Ammon's horn (tissue), 1 donor: ENCODE measurements at places on chromosomes 7 and 10.

DNA sequence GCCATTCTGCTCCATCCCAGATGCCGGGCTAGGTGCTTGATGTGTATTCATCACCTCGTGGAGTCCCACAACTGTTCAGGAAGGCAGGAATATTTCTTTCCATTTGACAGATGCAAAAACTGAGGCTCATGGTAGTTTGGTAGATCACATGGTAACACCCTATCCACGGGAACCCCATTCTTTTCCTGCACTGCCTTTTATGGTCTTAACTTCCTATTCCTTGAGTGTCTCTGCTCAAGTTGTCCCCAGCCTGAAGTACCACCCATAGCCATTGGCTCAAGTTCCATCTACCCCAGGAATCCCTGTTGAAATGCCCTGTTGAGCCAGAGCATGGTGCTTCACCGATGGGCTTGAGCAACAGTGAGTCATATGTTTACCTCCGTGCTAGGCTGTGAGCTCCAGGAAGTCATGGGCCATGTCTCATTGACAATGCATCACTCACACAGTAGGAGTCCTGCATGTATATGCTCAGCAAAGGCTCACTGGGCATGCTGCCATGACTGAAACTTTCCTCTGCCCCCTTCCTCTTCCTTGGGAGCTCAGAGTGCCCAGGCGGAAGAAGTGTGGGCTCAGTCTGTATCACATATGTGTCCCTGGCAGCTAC is 71.7 kb upstream of the ADAM12 start:
- DNase-seq, result no peak

DNA sequence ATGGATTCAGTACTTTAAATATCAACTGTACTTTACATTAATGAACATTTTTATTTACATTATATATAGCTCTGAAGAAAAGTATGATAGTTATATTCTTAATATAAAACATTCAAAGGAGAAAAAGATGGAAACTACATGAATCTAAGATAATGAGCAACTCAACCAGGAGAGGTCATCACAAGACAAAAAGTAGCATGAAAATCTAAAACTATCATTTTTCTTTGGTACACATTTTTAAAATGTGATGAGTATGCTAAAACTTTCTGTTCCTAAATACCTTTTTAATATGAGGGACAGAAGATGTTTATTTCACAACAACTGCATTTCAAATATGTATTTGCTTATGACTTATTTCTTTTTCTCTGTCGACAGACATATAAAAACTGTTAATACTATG is 2.4 kb downstream of the CNTNAP2 start:
- no peak for DNase-seq

DNA sequence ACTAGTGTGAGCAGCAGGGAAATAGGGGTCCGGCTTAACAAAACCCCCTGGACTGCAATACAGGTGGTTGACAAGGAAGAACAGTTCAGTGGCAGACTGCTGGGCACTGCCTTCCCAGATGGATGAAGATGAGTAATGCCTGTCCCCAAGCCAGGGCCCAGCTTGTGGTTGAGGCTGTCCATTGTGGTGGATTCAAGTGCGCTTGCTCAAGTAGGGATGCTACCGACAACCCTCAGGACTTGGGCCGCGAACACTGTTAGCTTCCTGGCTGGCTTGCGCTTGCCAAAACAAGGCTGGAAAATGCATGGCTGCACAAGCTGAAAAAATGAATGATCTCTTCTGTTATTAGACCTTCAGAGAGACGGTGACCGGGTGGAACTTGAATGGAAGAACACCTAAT is 116.1 kb upstream of the ACBD5 start:
- no peak for DNase-seq

- no peak for DNase-seq
Measured at GRCh38 chr7:18654709-18655108, 159.2 kb downstream of the HDAC9 start.

DNA sequence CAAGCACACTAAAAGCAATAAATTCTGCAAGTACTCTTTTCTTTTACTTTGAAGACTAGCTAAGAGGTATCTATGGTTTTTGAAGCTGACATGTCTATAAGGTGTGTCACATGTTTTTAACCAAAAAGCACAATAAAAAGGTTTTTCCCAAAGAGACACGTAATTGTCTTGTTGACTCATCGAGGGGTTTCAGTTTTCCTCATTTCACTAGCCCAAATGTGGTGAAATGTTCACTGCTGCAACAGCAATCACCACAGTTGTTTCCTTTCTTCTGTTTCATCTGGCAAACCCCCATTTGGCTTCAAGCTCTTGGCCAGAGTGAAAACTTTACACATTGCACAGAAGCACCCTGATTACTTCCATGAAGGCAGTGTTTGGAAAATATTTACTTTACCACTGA is 3.8 kb upstream of the HOXA4 start:
- DNase-seq, result no peak

- no peak for DNase-seq
Measured at GRCh38 chr7:124062171-124062570, 29.3 kb upstream of the TMEM229A start.

- DNase-seq, result no peak
Measured at GRCh38 chr10:86944031-86944419, 13.4 kb downstream of the MMRN2 start.

GRCh38 chr10:89421018-89421476 is 6.7 kb downstream of the IFIT5 start:
- no peak for DNase-seq

- no peak for DNase-seq
Measured at GRCh38 chr10:50315424-50315823, 64.1 kb upstream of the ASAH2 start.

DNA sequence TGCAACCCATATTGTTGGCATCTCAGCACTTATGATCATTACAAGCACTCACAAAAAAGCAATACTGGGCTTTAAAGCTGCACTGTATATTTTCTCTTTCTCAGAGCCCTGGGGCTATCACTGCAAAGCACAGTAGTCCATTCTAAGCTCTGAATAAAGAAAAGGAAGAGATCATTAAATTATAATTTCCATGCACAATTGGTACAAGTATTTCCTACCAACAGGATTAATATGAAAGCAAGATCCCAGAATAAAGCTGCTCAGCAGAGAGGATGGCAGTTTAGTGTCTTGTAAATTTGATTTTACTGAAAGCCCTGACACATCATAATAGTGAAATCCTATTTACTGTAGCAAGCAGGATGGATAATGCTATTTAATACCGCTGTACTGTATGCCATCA is 205.3 kb downstream of the CHCHD3 start:
- DNase-seq, result no peak

DNA sequence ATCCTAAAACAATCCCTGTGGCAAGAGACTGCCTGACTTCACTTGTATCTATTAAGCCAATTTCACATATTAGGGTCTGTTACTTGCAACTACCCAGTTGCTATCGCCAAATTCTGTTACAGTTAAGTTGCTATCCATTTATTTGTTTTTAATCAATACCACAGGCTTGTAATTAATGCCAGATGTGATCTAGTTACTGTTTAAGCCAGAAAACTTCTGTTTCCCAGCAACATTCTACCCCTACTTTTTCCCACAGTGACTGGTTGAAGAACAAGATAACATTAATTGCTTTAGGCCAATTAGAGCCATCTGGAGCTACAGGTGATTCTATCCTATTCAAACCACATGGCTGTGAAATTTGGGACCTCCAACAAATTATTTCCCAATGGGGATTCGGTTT is 131.3 kb downstream of the ALOX5 start:
- DNase-seq, result no peak

DNA sequence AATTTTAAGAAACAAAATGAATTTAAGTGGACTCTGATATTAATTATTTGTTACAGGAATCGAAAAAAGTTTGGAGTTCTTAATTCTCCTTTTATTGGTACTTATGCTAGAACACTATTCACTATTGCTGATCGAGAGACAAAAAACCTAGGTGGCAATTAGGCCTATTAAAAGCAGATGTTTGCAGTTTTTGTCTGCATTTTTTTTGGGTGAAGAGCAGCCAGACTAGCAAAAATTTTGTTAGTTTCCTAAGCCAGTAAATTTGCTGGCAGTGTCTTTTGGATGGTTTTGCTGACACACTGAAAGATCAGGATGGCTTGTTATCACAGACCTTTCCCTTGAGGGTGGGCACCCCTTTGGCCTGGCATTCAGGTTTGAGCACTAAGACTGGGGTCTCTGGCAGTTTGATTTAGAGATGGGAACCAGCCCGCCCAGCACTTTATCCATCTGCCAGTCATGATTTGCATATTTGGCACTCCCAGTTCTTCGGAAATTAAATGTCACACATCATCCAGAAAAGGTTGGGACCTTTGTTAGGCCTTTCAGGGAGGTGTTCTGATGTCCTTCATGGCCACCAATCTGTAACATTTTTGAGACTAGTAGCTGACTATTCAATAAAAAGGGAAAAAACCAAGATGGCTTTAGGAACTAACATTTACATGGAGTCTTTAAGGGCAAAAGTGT is 57.3 kb downstream of the INPP5F start:
- DNase-seq, result no peak

- peak; percentile 53 for DNase-seq
Measured at GRCh38 chr10:14560274-14560673, 214.4 kb downstream of the FAM107B start.

- DNase-seq, result no peak
Measured at GRCh38 chr7:36795451-36796021, 71.2 kb upstream of the AOAH start.

DNA sequence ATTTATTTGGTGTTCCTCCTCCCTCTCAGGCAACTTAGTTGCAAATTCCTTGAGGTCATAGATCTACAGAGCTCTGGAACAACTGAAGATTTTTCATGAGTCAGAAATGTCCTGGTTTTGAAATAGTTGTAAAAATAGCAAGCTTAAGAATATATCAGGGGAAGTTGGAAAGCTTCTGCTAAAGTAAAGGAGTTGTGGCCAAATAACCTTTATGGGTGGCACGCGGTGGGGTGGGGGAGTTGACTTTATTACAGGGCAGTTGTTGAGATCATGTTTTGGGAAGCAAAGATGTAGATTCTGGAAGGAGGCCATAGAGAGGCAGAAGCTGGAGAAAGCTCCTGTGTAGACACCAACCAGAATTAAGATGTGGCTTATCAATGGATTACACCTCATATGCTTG is 326.0 kb upstream of the MTPN start:
- DNase-seq, result no peak

- no peak for DNase-seq
Measured at GRCh38 chr7:69919426-69920111, 321.3 kb downstream of the AUTS2 start.

DNA sequence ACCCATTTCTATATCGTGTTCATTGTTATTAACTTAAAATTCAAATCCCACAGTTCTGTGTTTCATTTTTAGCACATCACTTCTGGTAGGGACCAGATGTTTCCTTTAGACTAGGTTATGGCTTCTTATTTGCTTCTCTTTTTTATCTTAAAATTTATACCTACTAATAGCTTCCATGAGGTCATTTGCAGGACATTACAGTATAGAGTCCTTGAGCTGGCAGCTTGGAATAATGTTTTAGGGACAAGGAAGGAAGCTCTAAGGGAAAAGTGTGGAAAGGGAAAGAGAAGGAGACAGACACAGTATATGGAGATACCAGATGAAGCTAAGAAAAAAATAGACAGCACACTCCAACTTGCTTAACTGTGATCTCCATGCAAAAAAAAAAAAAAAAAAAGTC is 48.8 kb upstream of the CD36 start:
- no peak for DNase-seq

DNA sequence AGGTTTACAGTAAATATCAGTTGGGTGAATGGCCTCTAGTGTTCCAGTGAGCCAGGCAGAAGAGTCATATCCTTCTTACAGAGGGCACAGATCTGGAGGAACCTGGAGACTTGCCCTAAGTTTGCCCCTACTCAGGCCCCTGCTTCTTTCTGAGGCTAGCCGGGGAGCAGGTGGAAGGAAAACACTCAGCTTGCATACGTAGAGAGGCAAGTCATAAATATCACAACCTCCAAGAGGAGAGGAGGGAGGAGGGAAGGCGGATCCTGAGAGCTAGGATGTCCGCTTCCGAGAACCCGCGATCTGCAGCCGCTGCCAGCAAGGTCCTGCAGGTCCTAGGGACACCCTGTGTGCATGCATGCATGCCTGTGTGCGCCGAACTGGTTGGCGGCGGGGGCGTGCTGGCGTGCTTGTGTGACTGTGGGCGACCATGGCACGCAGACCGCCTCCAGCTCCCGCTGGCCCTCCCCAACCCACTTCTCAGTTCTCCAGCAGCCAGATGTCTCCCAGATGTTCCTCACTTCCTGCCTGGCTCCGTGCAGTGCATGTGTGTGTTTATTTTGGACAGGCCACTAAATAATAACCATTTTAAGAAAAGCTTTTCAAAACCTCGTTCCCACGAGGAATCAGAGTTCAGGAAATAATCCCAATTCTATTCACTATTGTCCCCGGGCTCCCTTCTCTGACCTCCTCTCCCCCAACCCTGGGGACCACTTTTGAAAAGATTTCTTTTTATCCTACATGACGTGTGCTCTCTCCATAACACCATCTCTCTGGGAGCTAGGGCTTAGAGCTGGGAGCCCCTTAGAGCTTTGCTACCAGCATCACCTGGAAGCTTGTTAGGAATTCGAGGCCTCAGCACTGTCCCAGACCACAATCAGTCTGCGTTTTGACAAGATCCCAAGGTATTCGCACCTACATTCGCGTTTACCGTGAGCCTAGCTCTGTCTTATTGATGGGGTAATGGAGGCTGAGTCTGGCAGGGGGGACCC is 32.4 kb downstream of the UNC5B start:
- DNase-seq, result no peak

DNA sequence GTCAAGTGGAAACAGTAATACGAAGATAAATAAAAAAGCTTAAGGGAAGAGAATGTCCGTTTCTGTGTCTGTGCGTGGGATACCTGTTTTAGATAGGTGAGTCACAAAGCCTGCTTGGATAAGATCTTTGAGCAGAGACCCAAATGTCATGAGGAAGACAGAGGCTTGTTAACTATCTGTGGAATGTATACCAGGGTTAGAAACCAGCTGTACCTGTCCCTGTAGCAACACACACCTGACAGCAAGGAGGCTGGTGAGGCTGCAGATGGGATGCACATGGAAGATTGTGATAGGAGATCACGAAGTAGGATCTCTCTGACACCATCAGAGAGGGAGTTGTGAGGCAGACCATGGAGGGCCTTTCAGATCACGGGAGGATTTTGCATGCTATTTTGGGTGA is 105.3 kb downstream of the ARHGAP21 start:
- DNase-seq, result no peak

GRCh38 chr7:129066290-129067131 is 11.6 kb upstream of the TNPO3 start:
- no peak for DNase-seq

DNA sequence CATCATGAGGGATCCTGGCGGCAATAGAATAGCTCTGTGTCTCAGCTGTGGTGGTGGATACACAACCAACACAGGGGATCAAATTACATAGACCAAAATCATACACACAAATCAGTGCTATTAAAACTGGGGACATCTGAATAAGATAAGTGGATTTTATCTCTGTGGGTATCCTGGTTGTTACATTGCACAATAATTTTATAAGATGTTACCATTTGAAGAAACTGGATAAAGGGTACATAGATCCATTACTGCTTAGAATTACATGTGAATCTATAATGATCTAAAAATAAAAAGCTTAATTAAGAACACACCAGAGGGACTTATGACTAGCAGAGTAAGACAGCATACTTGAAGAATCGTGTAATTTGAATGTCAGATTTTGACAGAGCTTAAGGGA is 8.2 kb upstream of the FAM3C start:
- no peak for DNase-seq

GRCh38 chr7:29142021-29142727 is 4.2 kb downstream of the CPVL start:
- no peak for DNase-seq
